ENCODE measurements at places on chromosomes 7 and 10. TPM values are rescaled to one million over a fixed set of nuclear protein-coding genes. Genes with fewer than 3 reads are reported as not detected.

Gene FANK1
- total RNA-seq: 0.58 TPM

Gene CARD11
- 103 TPM for total RNA-seq

Gene C10orf143
- total RNA-seq: 4.4 TPM

Gene PMS2
- total RNA-seq: 20.5 TPM

Gene NPFFR1
- not detected for total RNA-seq

Gene GRID1
- total RNA-seq: not detected

Gene ELN
- not detected for total RNA-seq

Gene UBE2D4
- total RNA-seq: 10.2 TPM

Gene SH3PXD2A
- total RNA-seq: 6.5 TPM

- no peak for DNase-seq
Measured at GRCh38 chr7:39554583-39555165, 11.5 kb upstream of the YAE1 start.

- no peak for DNase-seq
Measured at GRCh38 chr7:137142376-137142775, 201.2 kb downstream of the PTN start.

- no peak for DNase-seq
Measured at GRCh38 chr10:71834343-71834674, 16.7 kb downstream of the PSAP start.

DNA sequence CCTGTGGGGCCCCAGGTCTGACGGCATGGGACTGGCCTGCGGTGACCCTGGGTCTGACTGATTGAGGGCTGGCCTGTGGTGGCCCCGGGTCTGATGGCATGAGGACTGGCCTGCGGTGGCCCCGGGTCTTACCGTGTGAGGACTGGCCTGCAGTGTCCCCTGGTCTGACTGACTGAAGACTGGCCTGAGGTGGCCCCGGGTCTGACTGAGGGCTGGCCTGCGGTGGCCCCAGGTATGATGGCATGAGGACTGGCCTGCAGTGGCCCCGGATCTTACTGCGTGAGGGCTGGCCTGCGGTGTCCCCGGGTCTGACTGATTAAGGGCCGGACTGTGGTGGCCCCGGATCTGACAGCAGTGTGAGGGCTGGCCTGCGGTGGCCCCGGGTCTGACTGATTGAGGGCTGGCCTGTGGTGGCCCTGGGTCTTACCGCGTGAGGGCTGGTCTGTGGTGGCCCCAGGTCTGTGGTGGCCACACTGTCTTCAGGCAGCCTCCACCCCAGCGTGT, 10.9 kb downstream of the JAKMIP3 start:
- DNase-seq: no peak

- no peak for DNase-seq
Measured at GRCh38 chr7:107020400-107020799, 24.1 kb upstream of the PRKAR2B start.

GRCh38 chr10:95312257-95312656, 21.5 kb upstream of the PDLIM1 start:
- no peak for DNase-seq

GRCh38 chr7:106788637-106789036, 76.4 kb upstream of the PIK3CG start:
- DNase-seq: no peak

DNA sequence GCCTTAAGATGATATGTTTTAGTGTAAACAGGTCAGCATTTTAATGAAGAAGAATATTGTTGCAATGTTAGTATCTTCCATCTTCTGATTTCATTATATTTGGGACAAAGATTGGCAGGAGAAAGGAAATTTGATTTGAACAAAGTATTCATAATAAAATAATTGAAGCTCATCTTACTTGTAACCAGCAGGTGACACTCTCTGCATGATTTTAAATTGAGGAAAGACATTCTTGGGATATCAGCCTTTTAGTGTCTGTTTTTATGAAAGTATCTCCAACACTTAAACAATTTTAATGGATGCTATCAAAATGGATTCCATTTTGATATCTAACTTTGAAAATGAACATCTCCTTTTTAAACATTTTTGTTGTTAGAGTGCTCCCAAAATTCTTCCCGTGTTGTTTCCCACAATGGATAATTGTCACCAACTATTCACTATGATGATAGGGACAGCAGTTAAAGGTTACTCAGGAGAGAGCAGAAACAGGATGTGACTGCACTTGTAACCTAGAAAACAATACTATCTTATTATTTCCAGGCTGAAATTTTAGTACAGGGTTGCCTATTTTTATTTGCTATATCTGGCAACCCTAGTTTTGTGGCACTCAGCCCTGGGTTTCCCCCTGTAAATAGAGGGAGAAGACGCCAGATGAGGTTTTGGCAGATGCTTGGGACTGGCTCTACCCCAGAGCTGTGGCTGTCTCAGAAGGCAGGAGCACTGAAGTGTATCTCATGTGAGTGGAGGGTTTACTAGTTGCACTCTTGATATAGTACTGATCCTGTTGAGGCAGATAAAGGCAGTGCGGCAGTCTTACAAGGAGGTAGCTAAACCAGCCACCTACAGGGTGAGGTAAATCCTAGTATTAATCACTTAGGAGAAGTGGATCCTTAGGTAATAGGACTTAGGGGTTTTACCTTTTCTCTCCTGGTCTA, 31.0 kb upstream of the ABCB4 start:
- no peak for DNase-seq

GRCh38 chr10:81872206-81872862, 2.7 kb upstream of the NRG3 start:
- no peak for DNase-seq

DNA sequence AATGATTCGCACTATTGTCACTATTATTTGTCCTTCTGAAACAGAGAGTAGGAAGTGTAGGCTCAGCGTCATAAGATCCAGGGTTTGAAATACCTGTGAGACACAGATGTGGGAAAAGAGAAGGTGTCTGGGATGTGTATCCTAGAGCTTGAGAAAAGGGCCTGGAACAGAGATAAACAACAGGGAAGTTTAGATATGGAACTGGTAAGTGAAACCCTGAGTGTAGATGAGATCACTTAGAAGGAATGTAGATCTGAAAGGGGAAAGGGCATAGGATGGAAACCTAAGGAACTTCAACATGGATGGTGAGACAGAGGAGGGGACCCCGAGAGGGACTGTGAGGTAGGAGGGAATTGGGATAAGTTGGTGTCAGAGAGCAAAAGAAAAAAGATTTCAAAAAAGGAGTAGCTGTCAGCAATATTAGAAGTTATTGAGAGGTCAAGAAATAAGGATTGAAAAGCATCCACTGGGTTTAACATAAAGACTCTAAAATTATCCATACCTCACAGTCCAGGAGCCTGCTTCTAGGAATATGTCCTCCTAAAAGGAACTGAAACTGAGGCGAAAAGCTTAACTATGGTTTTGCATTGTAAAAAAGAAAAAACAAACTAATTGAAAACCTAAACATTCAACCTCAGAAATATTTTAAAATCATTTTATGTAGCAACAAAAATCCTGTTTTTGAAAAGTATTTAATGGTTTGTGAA, 119.2 kb upstream of the NPVF start:
- no peak for DNase-seq

GRCh38 chr7:25158966-25159365, 33.9 kb upstream of the CYCS start:
- DNase-seq: no peak

GRCh38 chr10:13180788-13181187, 19.4 kb downstream of the MCM10 start:
- DNase-seq: no peak

- no peak for DNase-seq
Measured at GRCh38 chr10:21975378-21975990, 28.0 kb downstream of the DNAJC1 start.

- no peak for DNase-seq
Measured at GRCh38 chr10:17783751-17784150, 25.4 kb upstream of the MRC1 start.

DNA sequence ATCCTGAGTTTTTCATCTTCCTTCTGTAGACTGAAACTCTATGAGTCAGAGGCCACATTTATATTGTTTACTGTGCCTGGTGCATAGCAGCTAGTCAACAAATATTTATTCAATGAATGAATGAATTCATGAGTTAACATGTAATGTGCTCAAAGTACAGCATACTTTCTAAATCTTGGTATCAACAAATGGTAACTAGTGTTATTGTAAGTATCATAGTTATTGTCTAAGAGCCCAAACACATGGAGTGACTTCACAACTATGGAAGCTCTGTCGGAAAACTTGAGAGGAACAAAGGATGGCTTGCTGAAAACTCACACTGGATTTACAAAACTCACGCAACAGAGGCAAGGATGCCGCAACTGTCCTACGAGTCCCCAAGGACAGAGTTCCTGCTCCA, 35.9 kb downstream of the DENND2A start:
- no peak for DNase-seq

DNA sequence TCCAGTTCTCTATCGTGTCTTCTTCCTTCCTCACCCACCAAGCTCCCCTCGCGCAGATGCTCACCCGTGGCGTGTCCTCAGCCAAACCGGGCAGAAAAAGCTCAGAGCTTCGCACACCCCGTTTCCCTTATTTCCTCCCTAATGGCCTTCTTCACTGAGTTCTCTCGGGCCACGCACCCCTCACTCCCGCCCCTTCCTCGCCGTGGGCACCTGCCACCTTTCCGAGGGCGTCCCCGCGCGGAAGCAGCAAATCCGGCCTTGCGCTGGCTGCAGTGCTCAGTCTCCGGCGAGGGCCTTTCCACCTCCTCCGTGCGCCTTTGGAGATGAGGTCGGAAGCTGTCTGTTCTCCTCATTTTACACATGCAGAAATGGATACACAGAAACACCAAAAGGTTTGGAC, 12.4 kb upstream of the CALML3 start:
- DNase-seq: no peak

GRCh38 chr10:112801004-112801403, 149.0 kb upstream of the TCF7L2 start:
- DNase-seq: no peak
